ENCODE measurements at places on chromosomes 6 and 20.

- no peak for DNase-seq
Measured at GRCh38 chr6:35725081-35725708, 11.6 kb upstream of the ARMC12 start.

DNA sequence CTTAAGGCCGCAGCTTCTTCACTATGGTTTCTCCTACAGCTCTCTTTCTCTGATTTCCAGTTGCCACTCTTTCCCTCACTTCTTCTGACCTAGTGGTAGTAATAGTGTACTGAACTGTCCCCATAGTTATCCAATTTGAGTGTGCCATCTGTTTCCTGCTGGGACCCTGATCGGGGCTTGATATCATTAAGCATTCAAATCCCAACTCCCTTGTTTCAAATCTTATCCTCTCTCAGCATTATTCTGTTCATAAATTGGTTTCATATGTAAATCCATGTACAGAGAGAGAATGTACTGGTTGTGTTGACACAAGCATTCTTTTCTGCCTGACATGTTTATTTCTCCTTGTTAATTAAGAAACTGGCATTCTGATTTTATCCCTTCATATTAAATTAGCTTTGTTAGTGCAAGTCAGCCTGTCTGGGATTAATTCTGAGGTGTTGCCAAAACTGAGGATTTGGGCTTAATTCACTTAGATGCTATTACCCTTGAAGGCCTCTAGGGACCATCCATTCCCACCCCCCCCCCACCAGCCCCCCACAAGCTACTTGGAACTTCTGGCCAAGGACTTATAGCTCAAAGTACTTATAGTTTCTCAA, 84.6 kb upstream of the PROKR2 start:
- no peak for DNase-seq

DNA sequence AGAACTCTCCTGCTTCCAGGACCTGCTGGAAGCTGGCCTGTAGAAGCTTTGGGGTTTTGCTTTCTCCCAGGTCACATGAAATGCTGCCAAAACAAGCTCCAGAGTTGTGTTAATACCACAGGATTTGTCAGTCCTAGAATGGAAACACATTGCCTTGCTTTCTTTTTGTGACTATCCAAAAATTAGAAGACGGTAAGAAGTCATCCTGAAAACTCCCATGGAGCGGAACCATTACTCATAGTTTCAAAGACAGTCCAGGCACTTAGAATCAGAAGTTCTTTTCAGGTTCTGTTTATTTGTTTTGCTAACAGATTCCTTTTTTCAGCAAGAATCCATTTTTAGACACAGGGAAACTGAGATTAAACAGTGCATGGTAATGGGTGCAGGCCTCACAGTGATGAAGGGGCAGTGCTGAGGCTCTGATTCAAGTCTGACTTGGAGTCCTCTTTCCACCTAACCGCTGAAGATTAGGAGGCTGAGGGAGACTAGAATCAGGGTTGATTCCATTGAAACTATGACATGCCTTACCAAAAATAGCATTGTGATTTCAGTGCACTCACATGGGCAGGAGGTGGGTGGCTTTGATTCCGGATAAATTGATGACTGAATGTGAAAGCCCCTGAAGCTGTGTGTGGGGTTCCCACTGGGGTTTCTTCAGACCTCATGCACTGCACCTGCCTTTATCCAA, 72.2 kb upstream of the NAA20 start:
- DNase-seq = no peak

DNA sequence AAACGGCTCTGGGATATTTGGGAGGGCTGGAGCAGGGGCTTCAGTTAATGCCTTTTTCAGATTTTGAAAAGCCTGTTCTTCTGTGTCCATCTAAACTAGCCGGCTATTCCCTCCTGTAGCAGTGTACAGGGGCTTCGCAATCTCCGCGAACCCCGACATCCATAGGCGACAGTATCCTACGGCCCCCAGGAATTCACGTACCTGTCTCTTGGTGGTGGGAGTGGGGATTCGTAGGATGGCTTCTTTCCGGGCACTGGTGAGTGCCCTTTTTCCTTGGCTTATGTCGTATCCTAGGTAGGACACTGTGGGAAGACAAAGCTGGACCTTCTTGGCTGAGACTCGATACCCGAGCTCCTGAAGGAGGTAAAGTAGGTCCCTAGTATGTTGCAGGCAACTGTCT, 153.1 kb downstream of the TRIM27 start:
- no peak for DNase-seq

DNA sequence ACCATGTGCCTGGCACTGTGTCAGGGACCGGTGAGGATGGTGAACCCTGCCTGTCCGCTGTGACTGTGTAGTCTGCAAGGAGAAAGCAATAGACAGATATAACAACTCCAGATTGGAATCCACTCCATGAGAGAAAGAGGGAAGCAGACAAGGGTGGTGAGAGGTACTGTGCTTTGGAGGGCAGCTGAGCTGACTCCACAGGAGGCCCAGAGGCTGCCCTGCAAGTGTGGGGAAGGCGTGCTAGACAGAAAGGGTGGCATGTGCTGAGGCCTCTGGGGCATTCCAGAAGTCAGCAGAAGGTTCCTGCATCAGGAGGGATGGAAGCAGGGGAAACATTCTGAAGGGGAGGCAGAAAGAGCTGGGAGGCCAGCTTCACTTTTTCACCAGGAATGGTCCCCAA, 39.3 kb upstream of the APCDD1L start:
- no peak for DNase-seq

GRCh38 chr20:1734269-1734858, 76.8 kb upstream of the SIRPG start:
- peak; percentile 27 for DNase-seq
